ENCODE measurements at places on chromosomes 1 and 21.

DNA sequence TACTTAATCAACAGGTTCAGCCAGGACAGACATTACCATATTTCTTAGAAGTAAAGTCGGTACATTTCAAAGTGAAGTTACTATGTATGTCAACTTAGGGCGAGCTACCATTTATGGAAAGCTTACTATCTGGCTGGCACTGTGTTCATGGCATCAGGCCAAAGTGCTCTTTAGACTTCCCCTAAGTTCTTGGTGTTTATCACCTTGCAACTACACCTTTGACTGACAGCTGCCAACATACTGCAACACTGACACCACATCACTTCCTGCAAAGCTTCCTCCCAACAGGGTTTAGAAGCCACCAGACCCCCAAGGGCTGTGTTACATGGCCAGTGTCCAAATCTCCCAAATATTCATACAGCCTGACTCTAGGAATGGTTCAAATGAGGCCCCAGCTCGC lies 61.0 kb downstream of the TIAM1 start:
- no peak for DNase-seq

DNA sequence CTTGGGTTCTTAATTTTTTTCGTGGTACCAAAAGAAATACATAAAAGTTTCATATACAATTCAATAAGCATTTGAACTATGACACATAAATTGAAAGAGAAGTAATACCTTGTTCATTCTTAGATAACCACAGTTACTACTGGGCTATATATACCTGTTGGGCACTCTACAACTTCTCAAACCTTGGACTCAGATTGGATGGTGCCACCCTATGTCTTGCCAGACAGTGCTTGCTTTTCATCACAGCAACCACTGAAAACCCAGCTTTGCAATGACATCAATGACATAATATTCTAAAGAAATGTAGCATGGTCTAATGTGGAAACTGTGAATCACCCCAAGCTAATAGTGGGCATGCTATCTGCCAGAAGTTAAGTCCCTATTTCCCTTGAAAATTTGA lies 62.8 kb upstream of the DPH5 start:
- no peak for DNase-seq

- DNase-seq, result no peak
These were observed at the start of gene FRRS1 for GRCh38 chr1:99766378-99766800. Gene FRRS1 (minus strand): TSS chr1:99766635. CDS start chr1:99748768, 17,867 bp downstream.

DNA sequence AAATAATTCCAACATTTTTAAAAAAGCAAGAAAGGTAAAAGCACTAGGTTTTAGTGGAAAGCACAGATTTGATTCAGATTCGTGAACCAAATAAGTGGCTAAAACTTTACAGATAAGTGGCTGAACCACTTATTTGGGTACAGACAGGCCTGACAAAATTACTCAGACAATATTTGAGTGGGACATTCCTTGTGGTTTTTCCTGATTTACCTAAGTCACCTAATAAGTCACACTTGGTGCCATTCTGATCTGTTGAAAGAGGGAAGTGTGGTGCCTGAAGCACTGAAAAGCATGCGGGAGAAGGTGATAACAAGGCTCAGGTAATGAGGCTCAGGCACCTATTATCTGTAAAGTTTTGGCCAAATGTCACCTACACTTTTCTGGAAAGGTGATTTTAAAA lies 81.6 kb upstream of the CD55 start:
- no peak for DNase-seq

DNA sequence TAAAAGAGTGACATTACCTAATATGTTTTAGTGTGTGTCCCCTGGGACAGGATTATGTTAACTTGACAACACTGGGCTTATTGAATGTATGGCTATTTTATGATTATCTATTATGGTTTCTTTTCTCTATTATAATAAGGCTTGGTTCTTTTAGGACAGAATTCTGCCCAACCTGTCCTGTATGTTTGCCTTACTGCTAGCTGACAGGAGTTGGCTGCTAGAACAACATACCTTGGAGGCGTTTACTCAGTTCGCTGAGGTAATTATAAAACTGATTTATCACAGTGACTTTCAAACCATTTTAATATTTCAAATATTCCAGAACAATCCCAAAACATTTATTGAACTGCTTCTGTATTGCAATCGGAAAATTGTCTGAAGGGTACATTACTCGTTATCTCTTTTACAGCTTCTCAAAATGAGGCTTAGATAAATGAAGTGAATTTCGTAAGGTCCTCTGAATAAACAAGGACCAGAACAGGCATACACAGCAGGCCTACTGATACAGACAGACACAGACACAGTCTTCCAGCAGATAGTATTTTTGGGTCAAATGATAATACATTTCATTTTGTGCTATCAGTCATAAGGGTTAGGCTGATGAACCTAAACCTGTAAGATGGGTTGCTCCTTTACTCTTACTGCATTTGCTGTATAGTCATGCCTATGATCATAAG lies 44.2 kb downstream of the SCYL3 start:
- DNase-seq, result no peak

DNA sequence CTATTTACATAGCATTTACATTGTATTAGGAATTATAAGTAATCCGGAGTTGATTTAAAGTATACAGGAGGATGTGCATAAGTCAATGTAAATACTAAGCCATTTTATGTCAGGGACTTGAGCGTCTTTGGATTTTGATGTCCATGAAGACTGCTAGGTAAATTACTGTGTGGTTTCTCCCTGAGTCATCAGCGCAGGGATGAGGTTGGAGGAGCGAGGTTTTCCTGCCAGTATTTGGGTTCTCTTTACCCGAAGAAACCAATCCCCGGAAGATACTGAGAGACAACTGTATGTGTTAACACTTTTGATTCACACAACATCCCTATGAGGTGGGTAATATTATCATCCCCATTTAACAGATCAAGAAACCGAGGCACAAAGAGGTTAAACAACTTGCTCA lies 29.3 kb downstream of the BATF3 start:
- no peak for DNase-seq

DNA sequence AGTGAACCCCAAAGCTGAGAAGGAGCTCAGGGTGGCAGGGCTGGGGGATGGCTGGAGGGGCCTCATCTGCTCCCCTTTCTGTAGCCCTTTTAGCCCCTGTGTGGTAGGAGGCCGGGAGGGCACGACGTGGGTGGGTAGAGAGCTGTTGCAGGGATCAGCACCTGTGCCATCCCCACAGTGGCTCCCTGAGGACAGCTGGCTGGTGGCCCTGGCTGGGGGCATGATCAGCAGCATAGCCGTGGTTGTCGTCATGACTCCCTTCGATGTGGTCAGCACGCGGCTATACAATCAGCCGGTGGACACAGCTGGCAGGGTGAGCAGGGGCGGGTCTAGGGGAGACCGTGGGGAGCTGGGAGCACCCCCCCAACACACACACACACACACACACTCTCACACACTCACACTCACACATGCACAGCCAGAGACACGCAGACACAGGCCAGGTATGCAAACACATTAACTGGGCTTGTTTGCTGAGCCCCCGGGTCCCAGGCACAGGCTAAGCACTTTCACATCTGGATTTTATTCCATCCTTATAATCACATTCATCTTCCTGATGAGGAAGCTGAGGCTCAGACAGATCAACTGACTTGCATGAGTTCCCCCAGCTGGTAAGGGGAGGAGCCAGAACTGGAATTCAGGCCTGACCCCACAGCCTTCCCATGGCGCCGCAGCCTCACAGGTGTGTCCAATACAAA lies 2.5 kb downstream of the SLC25A34 start:
- no peak for DNase-seq

DNA sequence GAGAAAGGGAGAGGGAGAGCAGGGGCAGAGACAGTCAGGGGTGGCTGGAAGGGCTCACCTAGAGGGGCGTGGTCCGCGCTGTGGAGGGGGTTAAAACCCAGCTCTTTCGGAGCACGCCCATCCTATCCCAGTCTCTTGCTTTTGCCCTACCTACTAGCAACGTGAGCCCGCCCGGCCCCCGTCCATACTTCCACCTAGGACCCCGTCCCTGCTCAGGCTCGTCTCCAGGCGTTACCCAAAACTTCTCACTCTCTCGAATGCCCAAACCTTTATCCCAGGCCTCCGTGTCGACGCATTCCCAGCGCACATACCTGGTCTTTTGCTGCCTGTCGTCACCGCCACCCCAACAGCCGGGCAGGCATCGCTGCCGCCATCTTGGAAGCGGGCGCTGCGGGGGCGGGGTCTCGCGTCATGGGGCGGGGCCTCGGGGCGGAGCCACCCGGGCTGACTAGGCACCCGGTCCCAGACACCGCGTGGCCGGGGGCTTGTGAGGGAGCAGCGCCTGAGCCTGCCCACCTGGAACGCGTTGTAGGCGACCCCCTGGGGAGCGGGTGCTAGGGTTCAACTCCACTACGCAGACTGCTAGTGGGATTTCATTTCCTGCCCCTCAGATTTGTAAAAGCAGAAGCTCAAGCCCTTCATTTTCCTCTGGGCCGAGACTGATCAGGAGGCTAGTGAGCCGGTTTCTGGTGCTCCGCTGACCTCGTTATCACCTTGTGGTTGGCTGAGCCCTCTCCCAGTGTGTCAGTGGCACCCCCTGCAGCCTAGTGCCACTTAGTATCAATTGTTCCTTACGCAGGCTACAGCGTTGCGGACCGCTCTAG lies at the start of gene B4GALT3:
B4GALT3 (minus strand) TSS at position 396 of the 824 bp plus-strand sequence. CDS start 1,447 bp downstream, outside the sequence.
- DNase-seq, result peak; percentile 73

GRCh38 chr1:162984699-162985098 lies 84.5 kb upstream of the RGS4 start:
- no peak for DNase-seq

GRCh38 chr21:38531591-38531990 lies 33.3 kb upstream of the ERG start:
- no peak for DNase-seq

- no peak for DNase-seq
These were observed 146.6 kb downstream of the CNIH3 start for GRCh38 chr1:224762701-224763100.

- no peak for DNase-seq
These were observed 63.7 kb upstream of the B3GALNT2 start for GRCh38 chr1:235567812-235568503.

DNA sequence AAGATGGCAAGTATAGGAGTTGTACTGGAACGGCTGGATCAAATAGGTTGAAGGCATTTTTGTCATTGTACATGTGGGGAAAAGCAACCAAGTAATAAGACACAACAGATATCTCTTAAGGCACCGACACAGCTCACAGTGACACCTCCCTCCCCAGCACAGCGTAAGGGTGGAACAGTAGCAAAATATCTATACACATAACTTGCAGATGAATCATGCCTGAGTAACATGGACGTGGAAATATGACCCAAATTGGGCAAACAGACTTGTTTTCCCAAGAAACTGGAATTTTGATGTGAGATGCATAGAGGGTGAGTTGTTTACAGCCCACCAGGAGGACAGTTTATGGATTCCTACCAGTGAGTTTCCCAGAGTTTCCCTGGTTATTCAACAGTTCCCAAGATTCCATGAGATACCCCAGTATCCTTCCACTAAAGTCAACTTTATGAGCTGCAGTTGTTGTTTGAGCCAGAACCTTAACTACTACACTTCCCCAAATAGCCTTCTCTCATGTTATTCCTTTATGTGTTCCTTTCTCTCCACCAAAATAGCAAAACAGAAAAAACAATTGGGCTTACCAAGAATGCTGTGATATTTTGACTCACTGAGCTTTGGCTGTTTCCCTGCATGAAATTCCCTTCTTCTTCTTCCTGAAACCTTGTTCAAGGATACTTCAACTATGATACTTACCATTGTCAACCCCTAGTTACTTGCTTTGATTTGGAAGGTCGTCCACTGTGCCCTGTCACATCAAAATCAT lies 7.1 kb upstream of the DR1 start:
- no peak for DNase-seq

DNA sequence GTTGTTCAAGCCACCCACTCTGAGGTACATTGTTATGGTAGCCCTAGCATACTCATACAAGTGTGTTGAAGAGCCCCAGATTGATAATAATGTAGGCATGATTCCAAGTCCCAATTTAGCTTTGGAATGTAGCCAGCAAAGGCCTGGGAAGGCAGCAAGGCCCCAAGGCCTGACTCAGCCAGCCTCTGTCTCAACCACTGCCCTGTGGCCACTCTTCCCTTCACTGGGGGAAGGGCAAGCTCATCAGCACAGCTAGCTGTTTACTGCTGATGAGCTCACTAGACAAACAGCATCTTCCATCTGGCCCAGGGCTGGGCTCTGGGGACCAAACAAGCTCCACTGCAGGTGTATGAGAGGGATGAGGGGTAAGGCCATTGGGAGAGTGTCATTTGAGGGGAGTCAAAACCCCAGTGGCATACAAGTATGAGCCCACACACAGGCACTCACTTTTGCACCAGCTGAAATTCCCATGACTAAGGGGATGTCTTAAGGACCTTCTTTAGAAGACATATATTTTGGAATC lies 2.2 kb upstream of the IRF6 start:
- no peak for DNase-seq

- DNase-seq, result no peak
These were observed 1.1 kb downstream of the HUNK start for GRCh38 chr21:31873696-31874599.

DNA sequence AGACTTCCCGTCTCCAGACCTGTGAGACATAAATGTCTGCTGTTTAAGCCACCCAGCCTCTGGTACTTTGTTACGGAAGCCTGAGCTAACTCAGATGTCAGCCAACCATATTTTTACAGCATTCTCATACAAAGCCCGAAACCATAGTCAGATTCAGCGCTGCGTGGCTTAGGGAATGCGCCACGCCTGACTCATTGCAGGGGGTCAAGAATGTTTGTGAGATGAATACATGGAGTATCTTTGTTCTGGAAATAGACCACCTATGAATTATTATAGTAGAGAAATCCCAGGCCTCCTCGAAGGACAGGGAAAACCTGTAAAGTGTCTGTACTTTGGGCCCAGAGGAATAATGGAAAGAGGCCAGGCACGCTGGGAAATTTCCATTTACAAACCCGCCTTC lies 434.8 kb downstream of the CAMTA1 start:
- DNase-seq, result no peak

DNA sequence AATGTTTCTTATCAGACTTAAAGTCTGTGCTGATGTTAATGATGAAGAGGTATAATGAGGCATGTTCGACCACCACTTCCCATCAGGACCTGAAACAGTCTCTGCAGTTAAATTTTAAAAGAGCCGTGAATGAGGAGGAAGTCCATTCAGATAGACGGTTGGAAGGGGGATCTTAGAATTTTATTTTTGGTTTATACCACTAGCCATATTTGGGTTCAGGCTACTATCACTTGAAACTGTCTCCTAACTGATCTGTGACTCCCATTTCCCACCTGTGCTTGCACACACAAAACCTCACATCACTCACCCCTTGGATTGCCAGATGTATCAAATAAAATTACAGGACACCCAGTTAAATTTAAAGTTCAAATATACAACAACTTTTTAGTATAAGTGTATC lies 9.9 kb upstream of the ANKRD13C start:
- DNase-seq, result no peak

DNA sequence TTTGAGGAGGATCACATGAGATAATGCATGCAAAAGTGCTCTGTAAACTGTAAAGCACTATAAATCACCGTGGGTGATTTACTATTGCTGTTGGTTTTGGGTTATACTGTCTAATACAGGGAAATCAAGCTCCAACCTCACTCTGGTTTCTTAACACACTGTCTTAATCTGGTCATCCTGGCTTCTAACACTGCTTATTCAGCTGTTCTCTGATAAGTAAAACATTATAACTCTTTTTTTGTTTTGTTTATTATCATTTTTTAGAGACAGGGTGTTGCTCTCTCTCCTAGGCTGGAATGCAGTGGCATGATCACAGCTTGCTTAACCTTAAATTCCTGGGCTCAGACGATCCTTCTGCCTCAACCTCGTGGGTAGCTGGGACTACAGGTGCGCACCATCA lies 21.9 kb upstream of the LSM10 start:
- no peak for DNase-seq

- no peak for DNase-seq
These were observed at the start of gene MTARC1 for GRCh38 chr1:220786337-220787068. Gene MTARC1 (plus strand): TSS chr1:220786913. CDS start chr1:220786945, 32 bp downstream.

Data from stimulated activated CD4-positive, alpha-beta T cell treated with anti-CD3 and anti-CD28 coated beads, TNF-alpha, amount 100 ng/mL, for 1 hour (primary cell).